ENCODE measurements at places on chromosomes 2 and 18. TPM values are rescaled to one million over a fixed set of nuclear protein-coding genes. Genes with fewer than 3 reads are reported as not detected.

The UGT1A4 gene
- 0.21 TPM for total RNA-seq

The EFHD1 gene
- total RNA-seq: 8.6 TPM

The STAT4 gene
- total RNA-seq: 11.5 TPM

- DNase-seq: no peak
Measured at GRCh38 chr2:12052796-12053195, 306.4 kb downstream of the LPIN1 start.

DNA sequence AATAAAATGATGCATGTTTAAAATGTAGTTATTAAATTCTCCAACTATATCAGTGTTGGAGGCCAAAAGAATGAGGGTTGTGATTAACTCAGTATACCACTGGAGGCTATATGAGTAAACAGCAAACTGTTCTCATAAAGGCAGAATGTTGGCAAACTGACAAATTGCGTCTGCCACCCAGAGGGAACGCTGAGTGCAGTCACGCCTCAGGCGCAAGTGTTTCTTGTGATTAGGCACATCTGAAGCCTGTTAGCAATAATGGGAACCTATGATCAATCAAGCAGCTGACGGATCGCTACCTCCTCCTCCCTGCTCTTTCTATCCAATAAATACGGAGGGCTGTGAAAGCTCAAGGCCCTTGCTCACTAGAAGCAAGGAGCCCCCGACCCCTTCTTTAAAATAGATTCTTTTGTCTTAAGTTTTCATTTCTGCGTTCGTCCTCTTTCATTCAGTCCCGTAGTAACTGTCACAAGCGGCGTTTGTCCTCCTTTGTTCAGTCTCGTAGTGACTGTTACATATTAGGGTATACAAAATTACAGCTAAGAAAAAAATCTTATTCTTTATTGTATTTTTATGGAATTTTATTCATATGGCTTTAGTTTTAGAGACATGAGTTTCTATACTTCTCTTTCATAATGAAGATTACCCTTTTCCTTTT lies 16.3 kb upstream of the RMND5A start:
- DNase-seq: peak; percentile 59

DNA sequence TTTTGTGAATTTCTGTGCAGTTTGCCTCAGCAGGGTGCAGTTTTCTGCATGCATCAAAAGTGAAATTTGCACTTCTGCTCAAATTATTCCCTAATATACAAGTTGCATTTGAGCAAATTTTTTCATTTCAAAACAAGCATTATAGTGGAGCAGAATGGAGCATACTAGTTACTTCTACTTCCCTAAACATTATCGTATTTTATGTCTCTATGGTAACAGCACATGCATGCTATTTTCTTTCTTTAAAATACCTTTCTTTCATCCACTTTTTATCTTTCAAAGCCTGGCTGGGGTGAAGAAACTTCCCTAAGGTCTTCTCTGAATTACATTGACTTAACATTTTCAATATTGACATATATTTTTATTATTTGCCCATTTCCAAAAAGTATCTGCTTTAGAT lies 11.2 kb downstream of the RHBDD1 start:
- no peak for DNase-seq

DNA sequence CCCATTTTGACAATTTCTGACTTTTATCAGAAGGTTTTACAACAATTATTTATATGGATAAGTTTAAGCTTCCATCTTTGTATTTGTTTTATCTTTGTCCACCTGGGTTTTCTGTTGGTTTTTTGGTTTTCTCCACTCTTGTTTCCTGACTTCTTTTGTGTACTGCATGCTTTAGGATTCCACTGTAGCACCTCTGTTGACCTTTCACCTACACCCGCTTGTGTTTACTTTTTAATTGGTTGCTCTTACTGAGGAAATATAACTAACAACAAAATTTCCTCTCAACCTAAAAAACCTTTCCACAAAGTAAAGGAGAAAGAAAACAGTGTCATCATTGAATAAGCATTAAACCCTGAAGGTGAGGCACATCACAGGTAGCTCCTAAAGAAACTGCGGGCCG lies 39.8 kb upstream of the TTR start:
- no peak for DNase-seq

DNA sequence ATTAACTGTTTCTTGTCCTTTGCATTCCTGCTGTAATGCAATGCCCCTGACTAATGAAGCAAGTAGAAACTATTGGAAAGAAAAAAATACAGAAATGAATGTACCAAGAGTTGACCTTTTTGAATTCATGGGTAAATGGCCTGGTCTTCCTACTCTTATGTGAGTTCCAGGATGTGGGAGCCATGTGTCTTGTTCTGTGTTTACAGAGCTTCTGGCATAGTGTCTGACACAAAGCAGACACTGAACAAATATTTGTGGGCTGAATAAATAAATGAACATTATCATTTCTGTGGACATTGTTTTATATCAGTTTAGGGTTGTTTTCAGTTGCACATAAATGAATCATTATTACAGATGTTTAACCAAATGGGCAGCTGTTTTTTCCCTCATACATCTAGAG lies 155.5 kb downstream of the CD8B2 start:
- DNase-seq: peak; percentile 3

All from lung (tissue), 17 donors.